OCI-M1 (cell line): ENCODE measurements at places on chromosomes 3 and 15.

DNA sequence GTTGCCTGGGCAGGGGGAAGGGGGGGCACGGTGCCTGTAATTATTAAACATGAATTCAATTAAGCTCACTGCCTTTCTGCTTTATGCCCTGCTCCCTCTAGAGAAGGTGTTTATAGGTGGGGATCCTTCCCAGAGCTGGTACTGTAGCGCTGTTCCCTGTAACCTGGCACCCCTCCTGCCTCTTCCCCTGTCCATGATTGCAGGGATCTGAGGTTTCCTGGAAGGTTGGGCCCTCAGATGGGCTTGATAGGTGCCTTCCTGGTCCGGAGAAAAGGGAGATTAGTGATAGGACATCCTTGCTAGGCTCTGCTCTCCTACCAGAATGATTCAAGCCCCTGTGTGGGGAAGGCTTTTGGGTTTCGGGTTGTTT, 2.1 kb upstream of the FAM131A start:
- DNase-seq: no peak

DNA sequence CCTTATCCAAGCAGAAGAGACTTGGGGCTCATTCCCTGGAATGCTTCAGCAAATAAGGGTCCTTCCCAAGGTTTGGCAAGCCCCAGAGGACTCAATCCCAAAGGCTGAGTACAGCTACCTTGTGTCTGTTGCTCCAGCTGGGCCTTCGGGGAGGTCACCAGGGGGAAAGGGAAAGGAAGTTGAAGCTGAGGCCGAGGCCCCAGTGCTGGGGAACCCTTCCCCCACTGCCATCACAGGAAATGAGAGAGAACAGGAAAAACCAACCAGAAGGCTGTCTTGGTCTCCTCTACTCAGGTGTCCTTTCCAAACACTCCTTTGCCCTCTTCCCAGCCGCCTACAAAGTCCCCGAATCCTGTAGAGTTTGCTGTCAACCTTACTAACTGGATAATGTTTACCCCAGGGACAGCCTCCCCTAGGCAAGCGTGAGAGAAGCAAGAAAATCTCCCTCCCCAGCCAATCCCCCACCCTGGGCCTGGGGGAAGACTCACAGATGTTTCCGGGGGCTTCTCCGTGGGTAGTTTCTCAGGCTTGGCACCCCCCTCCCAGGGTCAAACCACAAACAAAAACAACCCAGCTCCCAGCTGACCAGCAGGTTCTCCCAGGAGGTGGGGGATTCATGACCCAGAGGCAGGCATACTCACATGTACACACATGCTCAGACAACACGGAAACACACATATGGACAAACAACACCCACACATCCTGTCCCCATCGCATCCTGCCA, 5.5 kb downstream of the CSRNP1 start:
- DNase-seq: peak; percentile 71

GRCh38 chr15:90561344-90562244, 31.9 kb downstream of the CRTC3 start:
- DNase-seq: peak; percentile 8

- no peak for DNase-seq
These were observed 7.5 kb downstream of the SENP5 start for GRCh38 chr3:196875258-196875657.

DNA sequence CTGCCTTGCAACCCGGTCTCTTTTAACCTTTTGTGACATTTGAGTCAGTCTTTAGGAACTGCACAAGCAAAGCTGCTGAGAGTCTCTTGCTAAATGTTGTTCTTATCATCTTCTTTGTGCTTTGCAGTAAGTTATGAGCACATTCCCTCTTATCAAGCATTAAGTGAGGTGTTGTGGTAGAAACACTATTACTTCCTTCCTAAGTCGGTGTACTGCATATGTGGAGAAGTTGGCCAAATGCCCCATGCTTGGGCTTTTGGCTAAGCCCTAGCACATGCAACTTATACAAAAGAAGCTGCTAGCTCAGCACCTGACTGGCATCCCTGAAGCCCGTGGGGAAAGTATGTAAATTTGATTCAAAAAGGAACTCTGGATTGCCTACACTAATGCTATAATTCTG, 136.5 kb upstream of the RBMS3 start:
- DNase-seq: no peak

GRCh38 chr3:183481582-183481981, 53.2 kb upstream of the MCF2L2 start:
- DNase-seq: no peak

DNA sequence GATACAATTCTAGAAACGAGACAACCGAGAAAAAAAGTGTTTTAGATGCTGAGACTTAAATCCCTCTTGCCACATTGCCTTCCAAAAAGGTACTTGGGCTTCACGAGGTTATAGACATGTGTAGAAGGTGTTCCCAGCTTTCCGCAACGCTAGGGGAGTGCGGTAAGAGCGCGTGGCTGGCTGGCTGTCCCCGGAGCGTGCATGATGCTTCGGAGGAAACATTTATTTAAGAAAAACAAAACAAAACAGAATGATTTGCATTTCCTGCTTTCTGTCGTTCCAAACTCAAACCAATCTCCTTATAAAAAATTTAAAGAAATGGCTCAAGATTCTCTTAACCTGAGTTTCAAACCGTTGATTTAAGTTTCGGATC, 841 bp downstream of the SLC6A20 start:
- DNase-seq: no peak

DNA sequence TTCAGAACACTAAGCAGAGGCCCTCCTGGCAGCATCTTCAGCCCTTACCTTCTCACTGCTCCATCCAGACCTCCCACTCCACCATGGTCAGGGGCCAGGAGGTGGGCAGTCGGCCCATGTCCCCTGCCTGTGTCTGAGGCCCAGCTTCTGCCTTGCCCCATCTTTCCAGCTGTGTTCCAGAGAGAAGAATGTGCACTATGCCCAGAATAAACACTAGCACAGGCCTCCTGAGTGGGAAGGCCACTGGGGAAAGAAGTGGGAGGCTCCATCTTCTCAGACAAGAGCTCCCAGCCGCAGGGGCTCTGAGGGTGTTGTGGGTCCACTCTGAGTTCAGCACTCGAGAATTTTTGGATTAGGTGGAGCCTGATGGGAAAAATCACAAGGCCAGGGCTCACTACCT, 44.5 kb downstream of the ADCY5 start:
- DNase-seq: no peak

DNA sequence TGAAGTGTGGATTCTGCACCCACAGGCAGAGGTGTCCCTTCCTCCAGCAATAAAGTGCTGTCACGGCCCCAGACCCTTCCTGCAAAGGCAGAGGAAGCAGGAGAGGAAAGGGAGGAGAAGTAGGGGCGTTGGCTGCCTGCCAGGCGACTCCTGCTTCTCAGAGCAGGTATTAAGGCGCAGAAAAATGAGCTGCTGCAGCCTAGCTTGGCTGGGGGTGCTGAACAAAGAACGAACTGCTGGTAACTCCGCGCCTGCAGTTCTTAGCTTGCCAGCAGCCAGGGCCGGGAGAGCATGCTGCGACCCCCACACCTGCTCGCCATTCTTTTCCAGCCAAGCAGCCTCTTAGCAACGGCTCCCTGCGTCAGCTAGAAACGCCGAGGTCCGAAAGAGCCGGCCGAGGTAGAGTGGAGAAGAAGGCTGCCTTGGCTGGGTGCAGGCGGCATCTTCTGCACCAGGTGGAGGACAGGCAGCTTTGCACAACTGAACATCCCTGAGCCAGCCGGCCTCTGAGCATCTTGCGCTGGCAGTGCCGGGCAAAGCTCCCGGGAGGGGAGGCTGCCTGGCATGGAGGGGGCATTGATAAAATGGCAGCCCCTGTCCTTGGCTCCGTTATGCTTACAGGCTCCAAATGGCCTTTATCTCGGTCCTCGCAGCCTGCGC, 296.0 kb downstream of the MEX3B start:
- no peak for DNase-seq

DNA sequence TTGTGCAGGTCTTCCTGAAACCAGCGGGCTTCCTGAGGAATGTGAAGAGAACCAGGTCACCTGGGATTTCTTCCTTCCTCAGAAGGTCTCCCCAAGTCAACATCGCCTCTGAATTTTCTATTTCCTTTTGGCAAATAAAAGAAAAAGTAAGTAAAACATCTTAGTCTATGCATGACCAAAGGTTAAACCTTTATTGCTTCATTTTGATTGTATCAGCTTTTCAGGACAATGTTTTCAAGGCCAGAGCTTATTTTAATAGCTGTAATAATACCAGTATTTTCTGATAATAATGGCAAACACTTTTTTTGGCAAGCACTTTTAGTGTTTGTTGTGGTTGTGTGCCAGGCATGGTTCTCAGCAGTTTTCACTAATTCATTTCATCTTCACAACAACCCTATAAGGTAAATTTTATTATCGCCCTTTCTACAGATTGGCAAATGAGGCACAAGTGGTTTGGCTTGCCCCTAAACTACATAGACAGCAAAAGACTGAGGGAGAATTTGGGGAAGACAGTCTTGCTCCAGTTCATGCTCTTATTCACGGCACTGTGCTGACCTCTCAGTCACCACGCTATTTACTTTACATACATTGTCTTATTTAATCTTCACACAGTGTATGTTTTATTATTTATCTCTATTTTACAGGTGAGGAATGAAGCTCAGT, 110.4 kb downstream of the RPL22L1 start:
- no peak for DNase-seq

DNA sequence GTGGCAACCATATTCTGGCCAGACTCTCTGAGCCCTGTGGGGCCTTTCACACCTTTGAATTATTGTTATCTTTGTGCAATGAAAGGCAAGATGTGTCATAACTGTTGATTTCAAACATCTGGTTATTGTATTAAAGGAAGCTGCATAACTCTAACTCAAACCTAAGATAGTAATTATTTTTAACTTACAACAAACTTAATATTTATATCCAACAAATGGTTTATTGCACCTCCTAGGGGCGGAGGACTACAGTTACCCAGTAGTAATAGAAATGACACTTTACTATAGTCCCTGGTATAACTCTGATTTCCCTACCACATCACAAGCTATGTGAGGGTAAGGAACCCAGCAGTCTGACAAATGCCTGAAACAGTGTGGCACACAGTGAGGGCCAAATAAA, 363.9 kb upstream of the SUCLG2 start:
- DNase-seq: no peak
